ENCODE measurements at places on chromosomes 3 and 15.

DNA sequence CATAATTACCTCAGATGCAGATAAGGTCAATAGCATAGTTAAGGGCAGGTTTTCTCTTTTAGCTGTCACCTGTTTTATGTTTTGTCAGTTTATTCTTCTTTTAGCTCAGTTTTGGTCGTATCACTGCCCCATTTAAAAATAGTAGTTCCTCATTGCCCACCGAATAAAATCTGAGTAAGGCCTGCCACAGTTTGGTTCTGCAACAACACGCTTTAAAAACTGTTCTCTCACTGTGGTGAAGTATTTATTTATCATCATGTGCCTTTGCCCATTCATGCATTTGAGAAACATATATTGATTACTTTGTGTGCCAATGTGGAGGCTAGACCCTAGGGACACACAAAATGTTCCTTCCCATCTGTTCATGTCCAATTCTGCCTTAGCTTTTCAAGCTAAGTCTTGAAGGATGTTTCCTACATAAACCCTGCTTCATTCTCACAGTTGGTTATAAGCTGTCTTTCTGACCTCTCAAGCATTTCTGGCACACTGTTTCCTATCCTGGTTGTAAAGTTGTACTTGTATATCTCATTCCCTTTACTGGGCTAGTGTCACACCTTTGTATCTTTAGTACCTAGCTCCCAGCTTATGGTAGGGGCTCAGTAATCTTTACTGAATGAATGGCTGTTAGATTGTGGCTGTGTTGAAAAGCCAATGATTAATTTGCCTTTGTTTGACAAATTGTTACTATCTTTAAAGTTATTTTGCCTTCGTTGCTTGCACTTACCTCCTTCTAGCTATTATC is 23.9 kb downstream of the AKAP13 start:
- no peak for DNase-seq

DNA sequence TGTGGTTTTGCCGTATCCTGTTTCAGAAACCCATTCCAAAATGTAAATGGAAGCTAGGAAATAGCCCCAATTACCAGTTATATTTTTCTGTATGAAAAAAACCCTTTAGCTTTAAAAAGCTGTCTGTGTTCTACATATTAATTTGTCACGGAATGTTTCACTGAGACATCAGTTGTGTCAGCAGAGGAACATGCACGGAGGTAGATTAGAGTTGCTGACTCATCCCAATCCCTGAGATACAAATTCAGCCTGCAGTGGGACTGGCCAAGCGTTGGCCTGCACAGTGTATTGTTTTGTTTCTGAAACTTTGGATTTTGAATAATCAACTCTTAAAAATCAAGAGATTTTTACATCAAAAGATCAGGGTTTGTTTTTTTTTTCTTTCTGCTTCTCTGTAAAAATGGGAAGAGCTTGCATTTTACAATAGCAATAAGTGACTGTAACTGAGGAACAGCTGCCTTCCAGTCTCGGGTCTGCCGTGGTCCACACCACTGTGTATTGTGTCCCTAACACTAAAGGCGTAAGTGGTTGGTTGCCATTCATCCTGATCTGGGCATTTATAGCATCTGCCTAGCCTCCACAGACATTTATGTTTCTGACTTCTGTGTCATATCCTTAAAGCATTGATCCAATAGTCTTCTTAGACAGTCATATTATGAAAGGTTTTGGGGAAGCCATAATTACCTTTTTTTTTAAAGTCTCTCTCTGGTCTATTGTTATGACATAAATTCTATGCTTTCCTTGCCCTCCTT is 218.1 kb downstream of the ADAMTSL3 start:
- no peak for DNase-seq

- no peak for DNase-seq
These were observed 138.6 kb upstream of the MEF2A start for GRCh38 chr15:99427210-99427609.

- DNase-seq: peak; percentile 94
These were observed at the start of gene SMAD6 for GRCh38 chr15:66702035-66702786. TSS of gene SMAD6 (plus strand) at chr15:66702236. CDS start at chr15:66703259, 1,023 bp downstream.

- no peak for DNase-seq
These were observed 39.1 kb downstream of the MRPL46 start for GRCh38 chr15:88428053-88428452.

GRCh38 chr15:63041974-63042876 is at the start of gene TPM1:
TSS of gene TPM1 (plus strand) at chr15:63042747. CDS start at chr15:63042830, 83 bp downstream.
- DNase-seq: peak; percentile 85

DNA sequence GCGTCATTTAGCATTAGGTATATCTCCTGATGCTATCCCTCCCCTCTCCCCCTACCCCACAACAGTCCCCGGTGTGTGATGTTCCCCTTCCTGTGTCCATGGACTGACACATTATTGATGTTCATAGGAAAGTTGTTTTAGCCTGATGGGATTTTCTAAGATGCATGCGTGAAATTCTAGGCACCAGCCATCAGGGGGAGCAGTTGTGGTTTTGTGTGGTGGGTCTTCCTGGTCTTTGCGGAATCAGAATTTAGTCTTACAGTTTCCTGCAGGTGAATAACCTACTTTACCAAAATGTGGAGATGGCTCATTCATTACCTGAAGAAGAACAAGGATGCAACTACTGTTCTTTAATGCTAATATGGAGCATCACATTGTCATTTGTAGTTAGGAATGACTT is 455.0 kb upstream of the THBS1 start:
- DNase-seq: no peak

DNA sequence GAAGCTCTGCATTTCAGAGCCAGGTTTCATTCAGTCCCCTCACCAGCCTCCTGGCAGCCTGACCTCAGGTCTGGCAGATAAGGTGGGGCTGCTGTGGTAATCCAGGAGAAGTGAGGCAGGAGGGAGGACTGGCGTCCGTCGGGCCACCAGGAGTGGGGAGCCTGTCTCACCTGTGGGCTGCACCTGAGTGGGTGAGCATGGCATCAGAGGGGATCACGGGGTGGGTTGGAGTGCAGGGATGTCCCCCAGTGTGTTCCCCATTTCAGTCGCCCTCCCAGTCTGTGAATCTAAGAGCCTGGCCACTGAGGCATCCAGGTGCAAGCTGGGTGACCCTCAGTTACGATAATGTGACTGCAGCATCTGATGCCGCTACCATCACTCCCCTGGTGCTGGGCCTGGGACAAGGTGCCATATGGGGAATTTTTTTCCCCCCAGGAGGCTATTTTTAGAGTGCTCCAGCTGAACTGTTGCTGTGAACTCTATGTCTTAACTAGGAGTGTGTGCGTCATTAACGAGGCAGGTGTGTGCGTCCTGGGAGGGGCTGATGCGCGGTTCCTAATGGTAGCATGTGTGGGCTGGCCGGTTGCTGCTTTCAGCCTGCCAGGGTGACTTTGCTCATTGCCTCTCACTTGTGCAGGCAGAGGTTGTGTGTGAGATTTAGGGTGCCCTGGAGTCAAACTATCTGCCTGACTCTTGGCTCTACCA is 165.2 kb downstream of the SLCO3A1 start:
- no peak for DNase-seq

- DNase-seq: no peak
These were observed 1.1 kb downstream of the MTFMT start for GRCh38 chr15:65028338-65028737.

DNA sequence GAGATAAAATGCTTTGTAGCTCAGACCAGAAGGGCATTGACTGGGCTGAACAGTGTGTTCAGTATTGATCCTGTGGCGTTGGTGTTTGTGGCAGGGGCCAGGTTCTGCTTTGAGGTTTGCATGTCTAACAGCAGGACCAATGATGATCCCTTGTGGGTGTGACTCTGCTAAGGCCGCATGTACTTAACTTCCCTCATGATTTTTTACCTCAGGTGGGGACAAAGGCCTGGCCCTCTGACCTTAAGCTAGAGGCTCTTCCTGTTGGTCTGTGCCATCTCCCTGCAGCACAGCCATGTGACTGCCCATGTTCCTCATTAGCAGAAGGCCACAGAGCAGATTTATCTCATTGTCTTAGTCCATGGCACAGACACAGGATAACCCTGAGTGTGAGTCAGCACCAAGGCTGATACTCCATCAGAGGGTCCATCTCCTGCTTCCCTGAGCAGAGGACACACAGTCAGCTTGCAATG is 34.3 kb upstream of the BSN start:
- DNase-seq: no peak

- DNase-seq: no peak
These were observed 129.0 kb upstream of the ARHGEF3 start for GRCh38 chr3:56930706-56931105.

DNA sequence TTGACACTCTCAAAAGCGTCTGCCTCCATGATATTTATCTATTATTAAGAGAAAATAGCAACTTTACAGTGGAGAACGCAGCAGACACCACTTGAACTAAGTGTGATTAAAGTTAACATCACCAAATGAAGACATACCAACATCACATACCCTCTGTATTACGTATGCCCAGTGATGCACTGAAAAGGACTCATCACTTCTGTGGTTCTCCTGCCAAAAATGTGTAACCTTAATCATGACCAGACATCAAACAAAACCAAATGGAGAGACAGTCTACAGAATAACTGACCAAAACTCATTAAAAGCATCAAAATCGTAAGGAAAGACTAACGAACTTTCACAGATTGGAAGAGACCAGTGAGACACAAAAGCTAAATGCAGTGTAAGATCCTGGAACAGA is 103.2 kb downstream of the PPP2R3A start:
- DNase-seq: no peak

- DNase-seq: no peak
These were observed 1.3 kb downstream of the XIRP1 start for GRCh38 chr3:39191111-39191510.

- no peak for DNase-seq
These were observed 27.9 kb upstream of the SV2B start for GRCh38 chr15:91072161-91072560.

- no peak for DNase-seq
These were observed 237.6 kb downstream of the RAP2B start for GRCh38 chr3:153399636-153400035.
